ENCODE measurements at places on chromosomes 1 and 21.

DNA sequence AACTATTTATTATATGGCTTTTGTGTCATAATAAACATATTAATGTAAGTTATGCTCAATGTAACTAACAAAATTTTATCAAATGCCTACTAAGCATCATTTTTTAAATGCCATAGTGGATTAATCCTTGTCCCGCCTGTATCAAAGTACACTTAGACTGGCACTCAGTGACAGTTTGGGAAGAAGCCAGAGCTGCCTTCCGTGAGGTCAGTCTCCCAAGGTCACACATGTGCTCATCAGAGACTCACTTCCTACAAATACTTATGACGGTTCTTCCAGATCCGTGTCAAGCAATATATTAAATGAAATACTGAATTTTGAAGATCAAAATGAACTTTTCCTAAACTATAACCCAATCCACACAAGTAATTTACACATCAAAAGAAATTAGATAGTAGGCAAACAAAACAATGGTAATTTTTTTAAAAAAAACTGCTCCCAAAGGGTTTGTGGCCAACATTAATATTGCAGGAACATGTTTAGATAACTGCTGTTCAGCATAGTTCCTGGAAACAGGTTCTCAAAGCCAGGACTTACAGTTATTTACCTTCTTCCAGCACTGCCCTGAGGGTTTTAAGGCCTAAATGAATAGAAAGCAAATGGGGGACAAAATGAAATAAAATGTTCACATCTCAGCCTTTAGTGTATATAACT lies 27.2 kb downstream of the WLS start:
- DNase-seq: no peak

DNA sequence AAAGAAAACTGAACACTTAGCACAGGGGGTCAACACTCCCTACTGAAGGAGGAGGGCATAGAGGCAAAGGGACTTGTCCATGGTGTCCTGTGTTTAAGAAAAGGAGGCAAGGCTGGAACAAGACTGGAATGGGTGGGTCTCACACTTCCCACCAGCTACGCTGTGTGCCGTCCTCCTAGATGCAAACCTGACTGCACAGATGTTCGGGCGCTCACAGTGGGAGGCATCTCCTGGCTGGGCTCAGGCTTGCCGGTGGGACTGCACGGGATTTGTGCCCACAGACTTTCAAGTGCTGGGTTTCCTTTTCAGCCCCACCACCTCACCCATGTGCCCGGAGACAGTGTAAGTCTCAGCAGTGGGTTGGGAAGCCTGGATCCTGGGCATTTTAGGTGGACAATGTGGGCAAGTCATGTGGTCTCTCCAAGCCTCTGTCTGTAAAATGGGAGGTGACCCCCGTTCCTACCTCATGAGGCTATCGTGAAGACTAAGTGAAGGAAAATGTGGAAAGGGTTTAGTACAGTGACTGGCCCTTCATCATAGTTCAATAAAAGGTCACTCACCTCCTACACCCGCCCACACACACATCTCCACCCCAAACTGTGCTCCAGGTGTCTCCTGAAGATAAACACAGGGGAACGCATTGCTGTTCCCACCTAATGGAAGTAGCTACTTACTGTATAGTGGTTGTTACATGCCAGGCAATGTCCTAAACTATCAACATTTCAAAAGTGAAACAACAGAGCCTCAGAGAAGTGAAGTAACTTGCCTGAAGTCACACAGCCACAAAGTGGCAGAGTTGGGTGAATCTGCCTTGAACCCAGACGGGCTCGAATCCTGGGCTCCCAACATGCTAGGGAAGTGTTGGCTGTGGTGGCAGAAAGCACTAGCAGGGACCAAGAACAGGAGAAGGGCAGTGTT lies 36.0 kb downstream of the ATP1A1 start:
- DNase-seq: no peak

- DNase-seq: no peak
These were observed 1.2 kb downstream of the SLAMF7 start for GRCh38 chr1:160740133-160740688.

DNA sequence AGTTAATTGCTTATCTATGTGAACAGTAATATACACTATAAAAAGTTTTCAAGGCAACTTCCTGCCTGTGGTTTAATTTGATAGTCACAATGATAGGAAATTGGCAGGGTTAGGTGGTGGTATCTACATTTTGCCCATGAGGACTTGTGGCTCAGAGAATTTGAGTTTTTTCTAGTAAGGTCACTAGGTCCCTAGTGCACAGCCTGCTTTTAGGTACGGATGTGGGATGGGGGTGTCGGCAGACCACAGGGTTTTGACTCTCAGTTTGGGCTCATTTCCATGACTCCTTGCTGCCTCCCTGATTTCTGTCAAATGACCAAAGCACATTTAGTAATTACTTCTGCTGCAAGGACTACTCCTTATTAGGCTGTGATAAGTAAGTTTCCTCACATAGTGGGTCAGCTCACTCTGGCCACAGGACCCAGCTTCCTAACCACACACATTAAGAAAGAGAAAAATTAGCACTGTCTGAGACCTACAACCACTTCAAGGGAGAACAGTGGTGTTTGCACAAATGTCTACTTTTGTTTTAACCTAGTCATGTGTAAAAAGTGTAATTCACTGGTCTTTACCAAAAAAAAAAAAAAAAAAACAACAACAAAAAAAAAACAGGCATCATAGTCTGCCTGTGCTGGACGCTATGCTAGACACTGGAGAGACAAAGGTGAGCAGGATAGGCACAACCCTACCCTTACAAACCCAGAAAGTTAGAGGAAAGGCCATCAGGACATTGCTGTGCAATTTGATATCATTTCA lies 43.7 kb downstream of the MRPL39 start:
- DNase-seq: no peak

- DNase-seq: no peak
These were observed 132.2 kb downstream of the PSMG1 start for GRCh38 chr21:39050841-39051587.

DNA sequence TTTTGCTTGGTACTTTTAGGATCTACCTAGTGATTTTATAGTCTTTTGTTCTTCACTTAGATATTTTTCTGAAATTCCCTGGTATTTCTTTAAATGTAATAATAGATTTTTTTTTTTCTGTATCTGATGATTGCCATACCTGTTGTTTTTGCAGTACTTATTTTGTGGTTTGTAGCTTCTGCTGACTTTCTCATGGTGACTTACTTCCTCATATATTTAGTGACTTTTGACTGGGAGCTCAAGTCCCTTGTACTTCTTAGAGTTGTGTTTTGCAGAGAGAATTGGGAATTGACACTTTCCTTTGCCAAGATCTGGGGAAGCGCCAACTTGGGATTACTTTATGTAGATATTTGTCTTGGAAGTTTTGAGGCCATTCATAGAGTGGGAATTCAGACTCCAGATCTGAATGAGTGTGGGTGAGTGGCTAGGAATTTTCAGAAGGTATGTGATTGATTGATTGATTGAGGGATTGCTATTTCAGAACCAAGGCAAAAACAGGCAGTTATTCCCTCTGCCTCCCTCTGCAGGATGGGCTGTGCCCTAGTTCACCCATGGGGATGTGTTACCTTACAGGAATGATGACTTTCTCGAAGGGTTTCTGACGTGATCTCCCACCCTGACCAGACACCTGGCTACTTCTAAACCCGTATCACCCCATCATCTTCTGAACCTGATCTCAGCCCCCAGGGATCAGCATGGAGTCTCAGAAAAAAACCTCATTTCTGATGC lies 219.5 kb downstream of the URB2 start:
- DNase-seq: no peak

GRCh38 chr1:172040466-172040865 lies 199.2 kb downstream of the DNM3 start:
- DNase-seq: no peak

GRCh38 chr1:25549273-25550154 lies 6.1 kb downstream of the LDLRAP1 start:
- peak; percentile 64 for DNase-seq

Measured in H7 (cell line).